ENCODE measurements at places on chromosomes 16 and 17.

DNA sequence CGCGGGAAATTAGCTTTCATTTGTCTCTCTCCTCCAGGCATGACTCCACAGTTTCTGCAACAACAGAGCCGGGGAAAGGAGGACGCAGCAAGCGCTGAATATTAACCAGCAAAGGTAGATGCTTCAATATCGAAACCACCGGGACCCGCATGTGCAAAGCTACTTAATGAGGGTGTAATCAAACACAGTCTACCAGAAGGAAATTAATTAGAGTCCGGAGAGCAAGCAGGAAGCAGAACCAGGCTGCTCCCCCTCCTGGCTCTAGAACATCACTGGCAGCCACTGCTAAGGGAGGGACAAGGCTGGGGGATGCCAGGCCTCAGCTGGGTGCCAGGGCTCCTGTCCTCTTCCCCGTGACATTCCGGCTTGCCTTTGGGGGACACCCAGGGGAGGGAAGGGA is 21.7 kb downstream of the LRRC75A start:
- no peak for DNase-seq

DNA sequence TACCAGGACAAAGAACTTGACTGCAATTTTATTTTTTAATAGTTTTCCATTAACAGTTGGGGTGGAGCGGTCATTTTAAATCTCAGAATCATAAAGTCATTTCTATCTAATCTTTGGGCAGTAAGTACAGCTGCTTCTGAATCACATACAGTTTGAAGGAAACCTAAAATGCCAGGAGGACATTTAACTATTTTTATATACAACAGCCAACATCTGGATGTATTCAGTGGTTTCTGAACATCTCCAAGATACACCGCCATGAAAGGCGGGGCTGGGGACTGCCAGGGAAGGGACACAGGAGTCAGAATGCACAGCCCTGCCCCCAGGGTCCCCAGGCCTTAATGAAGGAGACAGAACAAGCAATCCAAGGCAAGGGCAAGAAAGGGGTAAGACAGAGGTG is 392.3 kb downstream of the SLC39A11 start:
- DNase-seq: no peak

DNA sequence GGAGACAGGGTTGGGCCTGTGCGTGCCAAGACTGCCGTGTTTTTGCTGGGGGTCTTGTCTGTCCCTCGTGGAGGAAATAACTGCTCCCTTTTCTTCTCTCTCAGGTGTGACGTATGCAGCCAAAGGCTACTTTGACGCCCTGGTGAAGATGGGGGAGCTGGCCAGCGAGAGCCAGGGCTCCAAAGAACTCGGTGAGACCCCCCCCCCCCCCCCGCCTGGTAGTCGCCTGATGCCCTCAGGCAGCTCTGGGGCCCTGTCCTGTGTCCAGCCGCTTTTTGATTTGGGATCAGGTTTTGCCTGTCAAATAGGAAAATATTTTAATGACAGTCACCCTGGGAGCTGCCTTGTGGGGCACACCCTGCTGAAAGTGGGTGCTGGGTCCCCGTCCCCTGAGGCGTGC is 22.8 kb downstream of the BAIAP2 start:
- no peak for DNase-seq

DNA sequence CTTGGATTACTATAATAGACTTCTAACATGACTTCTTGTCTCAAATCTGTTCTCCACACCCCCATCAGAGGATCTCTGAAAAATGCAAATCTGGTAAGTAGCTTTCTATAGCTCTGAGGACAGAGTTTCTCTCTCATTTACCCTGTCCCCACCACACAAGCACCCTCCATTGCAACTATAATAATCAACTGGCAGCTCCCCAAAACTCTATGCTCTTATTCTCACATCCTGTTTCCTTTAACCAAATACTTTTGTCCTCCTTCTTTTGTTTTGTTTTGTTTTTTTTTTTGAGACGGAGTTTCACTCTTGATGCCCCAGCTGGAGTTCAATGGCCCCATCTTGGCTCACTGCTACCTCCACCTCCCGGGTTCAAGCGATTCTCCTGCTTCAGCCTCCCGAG is 73.4 kb downstream of the HELZ start:
- DNase-seq: no peak

GRCh38 chr17:39820987-39821386 is 43.1 kb downstream of the IKZF3 start:
- no peak for DNase-seq

DNA sequence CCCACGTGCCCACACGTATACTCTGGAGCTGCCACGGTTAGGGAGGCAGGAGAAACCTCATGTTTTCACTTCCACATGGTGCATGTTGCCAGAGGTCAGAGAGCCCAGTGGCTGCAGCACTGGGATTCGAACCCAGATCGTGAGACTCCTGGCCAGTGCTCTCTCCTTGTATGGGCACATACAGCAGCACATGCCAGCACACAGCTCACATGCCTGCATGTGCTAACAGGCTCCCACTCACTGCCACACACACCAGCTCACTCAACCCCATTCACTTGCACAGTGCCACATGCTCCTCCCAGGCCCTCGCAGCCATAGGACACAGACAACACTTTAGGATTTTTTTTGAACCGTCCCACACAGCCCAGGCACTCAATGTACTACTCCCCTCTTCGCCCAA is 49.5 kb upstream of the MRPS23 start:
- DNase-seq: no peak

GRCh38 chr17:79325709-79326430 is 251.2 kb downstream of the ENGASE start:
- DNase-seq: no peak

GRCh38 chr16:50310308-50311133 is 44.2 kb downstream of the ADCY7 start:
- no peak for DNase-seq

GRCh38 chr16:11692651-11693050 is 24.4 kb downstream of the SNN start:
- no peak for DNase-seq

DNA sequence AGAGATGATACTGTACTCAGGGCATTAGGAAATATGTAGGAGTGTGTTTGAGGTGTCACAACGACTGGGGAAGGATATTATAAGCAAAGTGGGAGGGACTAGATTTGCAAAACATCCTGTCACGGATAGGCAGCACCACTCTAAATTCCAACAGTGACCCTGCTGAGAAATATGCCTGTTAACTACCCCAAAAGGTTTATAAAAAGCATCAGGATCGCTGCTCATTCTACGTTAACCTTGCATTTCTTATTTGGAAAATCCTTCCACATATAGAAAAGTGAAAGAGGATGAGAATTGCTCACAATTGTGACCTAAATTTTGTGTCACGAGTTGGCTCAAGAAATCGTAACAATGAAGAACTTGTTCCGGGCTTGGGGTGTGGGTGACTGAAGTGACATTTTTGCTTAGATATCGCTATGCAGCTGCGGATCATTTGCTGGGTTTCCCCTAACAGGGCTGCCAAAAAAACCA is 51.6 kb downstream of the N4BP1 start:
- DNase-seq: no peak

- DNase-seq: no peak
These were observed 70.3 kb downstream of the RAI1 start for GRCh38 chr17:17751489-17752088.

DNA sequence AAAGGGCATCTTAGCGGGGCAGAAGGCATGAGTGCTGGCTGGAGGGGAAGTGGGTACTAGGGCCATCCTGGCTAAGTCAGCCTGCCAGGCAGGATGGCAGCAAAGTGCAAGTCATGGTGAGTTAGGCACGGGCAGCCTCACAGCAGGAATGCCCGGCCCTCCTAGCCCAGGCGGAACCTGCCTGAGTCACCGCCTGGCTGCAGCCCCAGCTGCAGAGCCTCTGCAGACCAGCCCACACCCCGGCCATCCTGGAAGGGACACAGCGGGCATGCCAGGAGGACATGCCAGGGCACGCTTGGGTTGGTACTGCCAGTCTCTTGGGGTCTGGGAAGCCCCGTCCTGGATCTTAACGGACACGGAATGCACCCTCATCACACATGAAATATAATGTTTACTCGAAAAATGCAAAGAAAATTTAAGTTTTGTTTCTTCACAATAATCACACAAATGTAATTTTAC is 5.0 kb upstream of the ALDH3A1 start:
- no peak for DNase-seq

DNA sequence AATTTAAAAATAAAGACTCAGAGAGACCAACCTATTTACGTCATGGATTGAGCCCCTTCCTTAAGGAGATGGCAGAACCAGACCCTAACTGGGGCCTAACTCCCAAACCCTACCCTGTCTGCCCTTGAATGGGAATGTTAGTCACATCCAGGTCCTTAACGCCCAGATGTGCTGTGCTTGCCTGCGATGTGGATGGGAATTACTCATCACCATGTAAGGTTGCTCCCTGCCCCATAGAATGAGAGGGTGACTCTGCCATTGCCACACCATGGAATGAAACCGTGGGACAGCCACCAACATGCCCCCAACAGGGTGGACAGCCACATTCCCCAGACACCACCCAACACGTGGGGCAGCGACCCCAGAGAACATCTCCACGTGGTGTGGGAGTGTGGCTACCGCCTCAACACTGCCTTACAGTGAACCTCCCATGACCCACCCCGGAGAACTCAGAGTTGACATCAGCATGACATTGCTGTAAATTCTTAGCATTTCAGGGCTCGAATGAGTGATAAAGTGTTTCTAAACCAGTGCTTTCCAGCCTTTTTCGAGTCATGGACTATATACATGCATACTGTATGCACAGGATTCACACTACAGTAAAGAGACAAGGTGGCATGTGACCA is 31.8 kb downstream of the SCNN1B start:
- no peak for DNase-seq

GRCh38 chr17:76461765-76462555 is 5.4 kb upstream of the AANAT start:
- no peak for DNase-seq

- no peak for DNase-seq
These were observed 421 bp downstream of the STAT3 start for GRCh38 chr17:42387661-42388380.

GRCh38 chr17:28725660-28726225 is 290 bp downstream of the TLCD1 start:
- no peak for DNase-seq

GRCh38 chr17:51319186-51319585 is 58.8 kb downstream of the UTP18 start:
- no peak for DNase-seq

DNA sequence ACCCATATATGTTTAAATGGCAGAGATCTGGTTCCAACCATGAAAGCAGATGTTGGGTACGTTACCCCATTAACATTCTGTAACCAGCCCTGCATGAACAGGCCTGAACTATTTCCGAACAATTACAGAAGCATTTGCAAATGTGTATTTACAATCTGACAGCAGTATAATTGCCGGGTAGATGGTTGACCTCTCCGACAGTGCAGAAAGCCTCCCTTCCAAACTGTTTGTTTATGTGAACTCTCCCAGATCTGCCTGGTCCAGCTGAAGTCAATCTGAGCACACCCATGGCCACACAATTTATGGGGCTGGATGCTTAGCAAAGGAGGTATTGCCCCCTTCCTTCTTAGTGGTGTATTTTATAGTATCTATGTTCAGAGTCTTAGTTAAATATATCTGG is 21.8 kb downstream of the NUDT7 start:
- DNase-seq: no peak

- DNase-seq: no peak
These were observed 674 bp downstream of the TOM1L1 start for GRCh38 chr17:54901230-54901822.

- no peak for DNase-seq
These were observed 25.4 kb upstream of the WSB1 start for GRCh38 chr17:27268394-27269085.

- no peak for DNase-seq
These were observed 36.4 kb upstream of the TMEM92 start for GRCh38 chr17:50237901-50238300.

DNA sequence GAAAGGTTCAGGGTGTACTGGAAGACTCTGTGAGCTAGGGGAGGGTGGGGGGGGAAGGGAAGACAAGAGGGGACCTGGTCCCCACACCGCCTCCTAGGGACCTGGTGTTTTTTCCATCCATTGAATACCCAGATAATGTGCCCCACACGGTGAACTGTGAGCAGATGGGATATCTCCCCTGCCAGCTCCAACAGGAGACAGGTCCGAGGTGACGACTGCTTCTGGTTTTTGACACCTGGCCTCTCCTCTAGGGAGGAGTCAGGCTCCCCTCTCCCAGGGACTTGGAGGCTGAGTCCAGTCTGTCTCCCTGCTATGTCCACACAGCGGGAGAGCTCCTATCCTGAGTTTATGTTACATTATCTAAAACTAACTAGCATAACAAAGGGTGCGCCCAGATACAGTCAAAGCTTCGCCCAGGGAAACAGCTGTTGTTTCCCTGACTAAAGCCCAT is 1.8 kb downstream of the MARVELD3 start:
- no peak for DNase-seq

GRCh38 chr17:80947200-80947940 is 44.3 kb upstream of the CHMP6 start:
- no peak for DNase-seq

GRCh38 chr17:81381632-81382577 is 13.4 kb upstream of the BAHCC1 start:
- no peak for DNase-seq

DNA sequence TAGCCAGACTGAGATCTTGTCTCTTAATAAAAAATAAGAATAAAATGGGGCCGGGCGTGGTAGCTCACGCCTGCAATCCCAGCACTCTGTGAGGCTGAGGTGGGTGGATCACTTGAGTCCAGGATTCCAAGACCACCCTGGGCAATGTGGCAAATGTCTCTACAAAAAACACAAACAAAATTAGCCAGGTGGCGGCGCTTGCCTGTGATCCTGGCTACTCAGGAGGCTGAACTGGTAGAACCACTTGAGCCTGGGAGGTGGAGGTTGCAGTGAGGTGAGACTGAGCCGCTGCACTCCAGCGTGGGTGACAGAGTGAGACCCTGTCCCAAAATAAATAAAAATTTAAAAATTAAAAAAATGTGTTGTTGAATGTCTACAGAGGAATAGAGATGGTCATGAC is 2.9 kb upstream of the DEF8 start:
- no peak for DNase-seq

DNA sequence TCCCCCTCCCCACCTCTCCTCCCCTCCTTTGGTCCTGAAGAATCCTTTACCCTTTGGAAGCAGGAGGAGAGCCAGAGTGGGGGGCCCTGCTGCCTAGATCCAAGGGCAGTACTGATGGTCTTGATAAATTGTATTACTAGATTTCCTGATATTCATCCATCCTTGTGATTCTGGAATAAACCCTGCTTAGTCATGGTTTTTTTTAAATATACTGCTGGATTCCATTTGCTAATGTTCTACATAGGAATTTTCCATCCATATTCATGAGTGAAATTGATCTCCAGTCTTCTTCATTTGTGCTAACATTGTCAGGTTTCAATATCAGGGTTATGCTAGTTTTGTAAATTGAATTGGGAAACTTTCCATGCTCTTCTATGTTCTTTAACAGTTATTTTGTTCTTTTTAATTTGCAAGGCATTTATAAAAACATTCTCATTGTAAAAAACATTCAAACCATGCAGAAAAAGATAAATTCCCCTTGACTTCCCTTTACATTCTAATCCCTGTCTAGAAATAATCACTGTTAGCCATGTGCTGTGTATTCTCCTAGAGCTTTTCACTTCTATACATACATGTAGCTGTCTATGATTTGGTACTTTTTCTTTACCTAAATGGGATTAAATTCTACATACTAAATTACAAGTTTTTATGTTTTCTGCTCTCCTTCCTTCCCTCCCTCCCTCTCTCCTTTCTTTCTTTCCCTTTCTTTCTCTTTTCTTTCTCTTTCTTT is 56.7 kb downstream of the CCDC42 start:
- DNase-seq: no peak
